ENCODE measurements at places on chromosomes 4 and X. TPM values are rescaled to one million over a fixed set of nuclear protein-coding genes. Genes with fewer than 3 reads are reported as not detected.

SMIM10L2A gene
- total RNA-seq, result 0.65 TPM

- H3K36me3 ChIP-seq, result peaks cover 2% of the 10 kb centered on the region
- no peak for DNase-seq
- H3K27ac ChIP-seq, result no peak overlapping the region
- no peaks in the 10 kb centered on the region for H3K27me3 ChIP-seq
- H3K4me3 ChIP-seq, result no peak overlapping the region
Observed at GRCh38 chr4:4627906-4628305, 86.1 kb upstream of the STX18 start.

- no peak overlapping the region for H3K27ac ChIP-seq
- H3K27me3 ChIP-seq, result no peaks in the 10 kb centered on the region
- no peak for DNase-seq
- H3K4me3 ChIP-seq, result no peak overlapping the region
- no peaks in the 10 kb centered on the region for H3K36me3 ChIP-seq
Observed at GRCh38 chr4:13102092-13102742, 381.9 kb downstream of the RAB28 start.

DNA sequence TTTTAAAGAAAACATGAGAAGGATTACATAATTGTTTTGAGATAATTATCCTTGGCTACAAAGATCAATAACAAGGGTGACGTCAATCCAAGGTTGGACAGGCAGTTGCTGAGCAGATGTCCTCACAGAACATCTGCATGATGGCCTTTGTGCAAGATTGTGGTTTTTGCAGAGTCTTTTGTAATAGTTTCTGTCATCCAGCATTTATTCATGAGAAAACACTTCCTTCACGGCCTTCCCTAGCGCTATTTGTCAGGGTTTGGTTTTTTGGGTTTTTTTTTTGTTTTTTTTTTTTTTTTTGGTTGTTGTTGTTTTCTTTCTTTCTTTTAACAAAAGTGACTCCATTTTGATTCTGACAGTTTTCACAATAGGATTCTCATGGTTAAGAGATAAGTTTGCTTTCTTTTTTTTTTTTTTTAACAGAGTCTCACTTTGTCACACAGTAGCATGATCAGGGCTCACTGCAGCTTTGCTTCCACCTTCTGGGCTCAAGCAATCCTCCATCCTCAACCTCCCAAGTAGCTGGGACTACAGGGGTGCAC lies 31.5 kb upstream of the ELF2 start:
- no peak for DNase-seq
- no peaks in the 10 kb centered on the region for H3K4me1 ChIP-seq
- no peak overlapping the region for H3K4me3 ChIP-seq
- no peak overlapping the region for H3K27ac ChIP-seq
- H3K36me3 ChIP-seq, result no peaks in the 10 kb centered on the region

DNA sequence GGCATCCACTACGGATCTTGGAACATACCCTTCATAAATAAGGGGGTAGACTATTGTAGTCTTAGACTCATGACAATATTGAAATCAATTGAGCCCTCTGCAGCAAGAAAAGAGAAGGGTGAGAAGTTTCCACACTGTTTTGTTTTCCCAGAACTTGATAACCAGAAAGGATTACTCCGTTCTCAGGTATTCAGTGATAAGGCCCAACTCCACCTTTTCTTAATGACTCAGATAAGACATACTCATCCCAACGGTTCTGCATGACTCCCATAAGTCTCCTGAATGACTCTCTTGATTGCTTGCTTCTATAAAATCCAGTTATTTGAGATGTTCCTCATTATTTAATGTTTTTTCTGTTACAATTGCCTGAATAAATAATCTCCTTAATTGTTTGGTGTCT lies 111.7 kb downstream of the PABPC4L start:
- H3K4me1 ChIP-seq, result no peaks in the 10 kb centered on the region
- H3K36me3 ChIP-seq, result no peaks in the 10 kb centered on the region
- no peak overlapping the region for H3K27ac ChIP-seq
- no peak for DNase-seq
- H3K4me3 ChIP-seq, result no peak overlapping the region

GRCh38 chrX:67654301-67654700 lies 110.5 kb downstream of the AR start:
- no peak for DNase-seq
- H3K4me3 ChIP-seq, result no peak overlapping the region
- H3K27ac ChIP-seq, result no peak overlapping the region
- no peaks in the 10 kb centered on the region for H3K4me1 ChIP-seq
- no peaks in the 10 kb centered on the region for H3K27me3 ChIP-seq

GRCh38 chr4:62601737-62602136 lies 1401.6 kb downstream of the ADGRL3 start:
- H3K36me3 ChIP-seq, result no peaks in the 10 kb centered on the region
- H3K4me3 ChIP-seq, result no peak overlapping the region
